ENCODE measurements at places on chromosomes 12 and 14.

DNA sequence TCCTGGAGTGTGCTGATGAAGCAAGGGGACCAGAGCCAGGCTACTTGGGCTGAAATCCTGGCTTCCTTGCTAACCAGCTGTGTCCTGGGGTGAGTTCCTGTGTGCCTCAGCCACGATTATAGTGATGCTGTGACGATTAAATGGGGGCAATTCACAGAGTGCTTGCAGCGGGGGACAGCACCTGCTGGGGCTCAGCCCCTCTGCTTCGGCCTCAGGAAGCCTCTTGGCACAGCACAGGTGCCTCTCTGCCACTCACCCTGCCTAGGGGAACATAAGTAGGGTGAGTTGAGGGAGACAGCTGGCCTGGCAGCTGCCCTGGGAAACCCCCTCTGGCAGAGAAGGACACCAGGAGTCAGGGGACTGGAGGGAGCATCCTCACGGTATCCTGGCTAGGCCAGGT lies 9.4 kb downstream of the KRT80 start:
- DNase-seq, result no peak

GRCh38 chr14:86541972-86542371 lies 1012.0 kb downstream of the FLRT2 start:
- no peak for DNase-seq

DNA sequence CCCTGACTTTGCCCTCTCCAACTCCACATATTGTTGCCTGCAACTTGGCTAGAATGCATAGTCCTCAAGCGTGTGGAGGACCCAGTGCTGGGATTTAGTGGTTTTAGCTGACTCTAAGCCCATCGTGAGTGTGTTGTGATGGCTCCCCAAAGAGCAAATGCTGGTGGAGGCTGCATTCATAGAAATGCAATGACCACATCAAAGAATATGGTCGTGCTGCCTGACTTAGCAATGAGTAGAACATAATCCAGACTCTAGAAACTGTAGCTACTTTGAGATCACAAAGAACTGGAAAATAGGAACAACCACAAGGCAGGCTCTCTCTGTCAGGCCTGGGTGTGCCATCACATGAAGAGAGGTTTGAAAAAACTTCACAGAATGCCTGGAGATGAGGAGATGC lies 1.3 kb downstream of the DYRK4 start:
- no peak for DNase-seq

DNA sequence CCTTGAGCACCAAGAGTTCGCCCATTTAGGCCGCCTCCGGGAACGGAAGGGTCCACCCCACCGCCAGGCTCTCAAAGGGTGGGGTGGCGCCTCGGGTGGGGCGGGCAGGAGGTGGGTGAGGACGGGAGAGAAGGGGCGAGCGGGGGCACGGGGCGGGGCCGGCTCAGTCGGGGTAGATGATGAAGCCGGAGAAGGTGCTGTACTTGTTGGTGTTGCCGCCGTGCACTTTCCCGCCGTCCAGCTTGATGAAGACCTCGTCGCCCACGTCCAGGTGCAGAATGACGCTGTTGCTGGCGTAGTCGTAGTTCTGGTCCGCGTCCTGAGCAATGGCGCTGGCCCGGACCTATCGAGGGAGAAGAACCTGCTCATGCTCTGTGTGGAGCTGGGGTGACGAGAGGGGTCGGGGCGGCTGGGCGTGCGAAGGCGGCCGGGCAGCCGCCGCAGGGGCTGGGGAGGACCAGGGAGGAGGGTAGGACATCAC lies 4.1 kb downstream of the C1QL4 start:
- DNase-seq, result no peak

DNA sequence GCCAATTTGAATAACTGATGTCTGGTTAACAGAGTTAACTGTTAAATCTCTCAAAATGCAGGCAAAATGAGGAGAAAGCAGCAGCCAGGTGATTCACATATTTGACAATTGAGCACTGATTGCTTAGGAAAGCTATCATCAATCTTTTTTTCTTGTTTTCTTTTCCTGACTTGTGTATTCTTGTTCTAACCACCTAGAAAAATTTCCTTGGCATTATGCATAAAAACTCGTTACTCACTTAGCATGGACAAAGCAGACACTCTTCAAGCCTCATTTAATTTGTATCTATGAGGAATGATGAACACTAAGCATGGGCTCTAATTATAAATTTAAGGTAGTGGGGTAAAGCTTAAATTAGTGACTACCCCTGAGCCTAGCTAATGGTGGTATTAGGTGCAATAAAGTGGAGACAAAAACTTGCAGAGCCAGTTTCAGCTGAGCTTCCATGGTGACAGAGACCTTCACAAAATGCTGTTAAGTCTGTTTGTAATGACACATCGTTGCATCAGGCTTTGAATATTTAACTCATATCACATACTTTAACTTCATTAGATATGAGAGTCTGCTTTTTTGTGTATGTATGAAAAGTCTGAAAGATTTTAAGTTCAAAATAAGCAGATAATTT lies 52.0 kb downstream of the RASSF9 start:
- no peak for DNase-seq

DNA sequence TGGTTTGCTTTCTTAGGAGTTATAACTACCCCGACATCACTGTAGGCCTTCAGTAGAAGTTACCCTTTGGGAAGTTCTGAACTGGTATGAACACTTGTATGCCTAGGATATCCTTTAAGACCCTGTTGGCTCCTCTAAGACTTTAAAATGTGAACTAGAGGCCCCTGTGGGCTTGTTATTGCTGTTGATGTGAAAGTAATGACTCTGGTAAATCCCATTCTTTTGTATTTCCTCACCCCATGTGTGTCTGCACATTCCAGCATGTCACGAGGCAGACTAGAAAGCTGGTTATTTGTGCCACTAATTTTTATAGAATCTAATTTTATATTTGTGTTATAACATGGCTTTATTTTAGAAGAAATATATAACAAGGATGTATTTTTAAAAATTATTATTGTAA lies 48.9 kb downstream of the SERPINA10 start:
- no peak for DNase-seq

GRCh38 chr12:104598342-104599271 lies 141.9 kb downstream of the CHST11 start:
- no peak for DNase-seq

- no peak for DNase-seq
Measured at GRCh38 chr14:101843038-101843437, 81.5 kb downstream of the PPP2R5C start.

DNA sequence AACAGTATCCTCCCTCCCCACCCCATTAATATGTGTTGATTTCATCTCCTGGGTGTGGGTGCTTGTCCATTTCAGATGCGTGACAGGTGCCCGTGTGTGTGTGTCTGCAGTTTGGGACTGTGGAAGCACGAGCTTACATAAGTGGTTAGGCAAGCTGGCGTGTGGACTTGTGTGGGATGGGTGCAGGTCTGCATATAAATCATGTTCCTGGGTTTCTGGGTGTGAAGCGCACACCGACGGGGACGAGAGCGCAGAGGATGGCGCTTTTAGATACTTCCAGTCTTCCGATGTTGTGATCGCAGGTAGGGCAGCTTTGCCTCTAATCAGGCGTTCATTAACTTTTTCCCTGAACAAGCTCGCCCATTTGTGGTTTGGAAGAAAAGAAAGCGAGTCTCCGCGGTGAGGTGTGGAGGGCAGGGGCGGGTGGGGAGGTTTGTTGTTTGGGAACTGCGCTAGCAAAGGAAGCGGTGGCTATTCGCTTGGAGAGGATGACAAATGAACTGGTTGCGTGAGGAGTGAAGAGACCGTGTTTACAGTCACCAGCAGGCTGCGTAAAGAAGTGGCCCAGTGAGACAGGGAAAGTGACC lies 865 bp downstream of the RGS6 start:
- no peak for DNase-seq

DNA sequence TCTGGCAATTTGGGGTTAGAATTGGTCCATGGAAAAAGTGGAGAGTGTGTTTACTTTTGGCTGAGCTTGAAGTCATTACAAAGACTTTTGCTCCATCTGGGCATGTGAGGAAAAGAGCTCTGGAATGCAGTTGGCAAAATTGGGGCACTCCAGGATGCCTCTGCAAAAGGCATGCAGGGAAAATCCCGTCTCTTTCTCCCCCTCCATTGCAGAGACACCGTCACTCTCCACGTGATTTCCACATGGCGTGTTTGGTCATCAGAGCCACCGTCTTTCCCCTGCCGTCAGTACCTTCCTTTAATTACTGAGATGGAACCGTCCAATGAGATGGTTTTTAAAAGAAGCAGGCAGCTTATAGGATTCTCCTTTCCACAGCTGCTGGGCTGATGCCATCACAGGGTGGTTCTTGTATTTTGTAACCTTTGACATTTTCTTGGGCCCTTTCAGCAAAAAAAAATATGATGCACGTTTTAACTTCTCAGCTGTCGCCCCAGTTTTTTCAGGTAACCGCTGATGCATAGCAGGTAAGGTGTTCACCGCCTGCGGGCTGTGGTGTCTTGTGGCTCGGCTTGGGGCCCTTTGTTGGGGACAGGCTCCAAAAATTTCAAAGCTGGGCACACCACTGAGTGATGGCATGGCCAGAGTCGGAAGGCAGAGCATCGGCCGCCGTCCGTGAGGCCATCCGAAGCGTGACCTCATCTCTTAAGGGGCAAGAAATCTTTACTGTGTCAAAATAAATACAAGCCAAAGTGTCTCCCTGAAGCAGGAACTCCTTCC lies 68.4 kb downstream of the CACNA1C start:
- DNase-seq, result no peak

GRCh38 chr14:59318908-59319307 lies 130.4 kb downstream of the DAAM1 start:
- DNase-seq, result no peak

DNA sequence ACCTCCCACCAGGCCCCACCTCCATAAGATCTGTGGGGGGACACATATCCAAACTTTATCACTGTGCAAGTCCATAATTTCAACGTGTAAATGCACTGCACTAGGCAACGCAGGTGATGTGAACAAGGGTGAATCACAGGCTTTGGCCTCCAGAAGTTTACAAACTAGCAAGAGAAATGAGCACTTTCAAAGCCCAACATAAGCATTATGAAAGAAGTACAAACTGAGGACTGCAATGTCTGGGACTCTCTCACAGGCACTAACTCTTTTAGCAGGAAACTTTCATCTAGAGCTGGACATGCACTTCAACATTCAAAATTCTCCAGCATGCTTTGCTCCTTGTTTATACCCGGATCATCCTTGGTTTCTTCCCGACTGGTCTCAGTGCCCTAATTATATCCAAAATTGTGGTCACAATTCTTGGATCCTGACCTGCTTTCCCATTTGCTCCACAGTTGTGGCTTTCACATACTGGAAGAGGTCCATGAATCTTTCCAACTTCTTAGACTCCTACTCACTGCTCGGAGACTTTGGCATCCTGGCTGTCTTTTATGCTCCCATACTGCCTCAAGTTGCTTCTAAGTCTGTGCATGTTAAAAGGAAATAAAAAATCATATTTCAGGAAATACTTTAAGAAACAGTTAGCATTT lies 44.9 kb upstream of the STRAP start:
- DNase-seq, result no peak

- DNase-seq, result no peak
Measured at GRCh38 chr12:57462912-57463253, 3.3 kb downstream of the GLI1 start.

GRCh38 chr14:100972118-100972897 lies 68.8 kb upstream of the RTL1 start:
- no peak for DNase-seq

GRCh38 chr12:92136965-92137721 lies 8.5 kb downstream of the BTG1 start:
- no peak for DNase-seq

GRCh38 chr14:52356025-52356424 lies 41.9 kb downstream of the PTGER2 start:
- DNase-seq, result no peak

DNA sequence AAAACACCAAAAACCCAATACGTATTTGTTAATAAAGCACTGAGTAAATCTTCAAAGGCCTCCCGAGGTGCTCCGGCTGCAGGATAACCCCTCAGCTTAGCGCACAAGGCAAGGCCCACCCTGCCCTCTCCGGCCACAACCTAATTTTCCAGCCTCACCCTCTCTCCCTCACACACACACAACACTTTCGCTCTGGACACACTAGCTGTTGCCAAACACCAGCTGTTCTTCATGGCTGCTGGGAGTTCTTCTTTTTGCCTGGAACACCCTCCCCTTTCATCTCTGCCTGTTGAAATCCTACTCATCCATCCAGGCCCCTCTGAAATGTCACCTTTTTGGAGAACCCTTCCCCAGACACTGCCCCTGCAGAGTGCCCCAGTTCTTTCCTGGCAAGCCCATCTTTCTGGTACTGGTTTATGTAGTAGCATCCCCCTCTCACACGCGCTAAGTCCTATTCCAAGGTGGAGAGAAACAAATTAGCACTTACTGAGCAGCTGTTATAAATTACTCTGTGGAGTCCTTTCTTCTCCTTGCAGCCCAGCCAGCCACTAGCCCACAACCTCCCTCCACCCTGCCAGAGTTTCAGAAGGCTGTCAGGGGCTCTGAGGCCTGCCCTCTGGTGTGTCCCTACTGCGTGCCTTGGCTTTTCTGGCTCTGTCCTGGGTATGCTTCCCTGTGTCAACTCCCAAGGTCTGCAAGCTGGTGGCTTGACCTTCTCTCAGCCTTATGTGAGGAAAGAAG lies 805 bp upstream of the CRACR2A start:
- no peak for DNase-seq

DNA sequence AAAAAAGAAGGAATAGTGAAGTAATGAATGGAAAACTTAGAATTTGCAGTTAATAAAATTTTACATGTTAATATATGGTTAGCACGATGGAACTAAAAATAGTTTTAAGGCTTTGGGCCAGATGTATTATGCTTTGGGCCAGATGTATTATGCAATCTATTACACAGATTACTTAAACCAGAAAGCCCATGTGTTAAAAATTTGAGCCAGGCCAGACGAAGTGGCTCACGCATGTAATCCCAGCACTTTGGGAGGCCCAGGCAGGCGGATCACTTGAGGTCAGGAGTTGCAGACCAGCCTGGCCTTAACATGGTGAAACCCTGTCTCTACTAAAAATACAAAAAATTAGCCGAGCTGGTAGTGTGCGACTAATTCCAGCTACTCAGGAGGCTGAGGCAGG lies 17.2 kb downstream of the IFT81 start:
- no peak for DNase-seq

GRCh38 chr12:55885113-55885512 lies 42.4 kb upstream of the MMP19 start:
- DNase-seq, result no peak

- no peak for DNase-seq
Measured at GRCh38 chr12:51675071-51675803, 84.2 kb downstream of the SCN8A start.

DNA sequence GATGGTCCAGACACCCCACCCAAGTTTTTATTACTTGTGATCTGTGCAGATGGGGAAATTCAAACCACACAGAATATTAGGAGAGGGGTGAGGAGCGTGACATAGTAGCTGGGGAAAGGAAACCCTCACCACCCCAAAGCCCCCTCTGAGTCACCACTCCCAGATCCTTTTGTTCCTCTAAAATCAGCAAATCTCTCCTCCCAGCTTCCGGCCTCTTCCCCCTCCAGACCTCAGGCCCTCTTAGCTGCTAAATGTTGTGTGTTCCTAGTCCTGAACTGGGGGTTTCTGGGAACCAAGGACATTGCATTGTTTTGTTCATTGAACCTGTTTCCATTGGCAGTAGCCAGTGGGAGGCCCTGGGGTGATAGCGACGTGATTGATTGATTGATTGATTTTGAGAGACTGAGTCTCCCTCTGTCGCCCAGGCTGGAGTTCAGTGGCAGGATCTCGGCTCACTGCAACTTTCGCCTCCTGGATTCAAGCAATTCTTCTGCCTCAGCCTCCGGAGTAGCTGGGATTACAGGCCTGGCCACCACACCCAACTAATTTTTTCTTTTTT lies 5.9 kb upstream of the ORAI1 start:
- DNase-seq, result no peak

GRCh38 chr12:24746006-24746671 lies 202.8 kb downstream of the BCAT1 start:
- no peak for DNase-seq

GRCh38 chr12:124322271-124322998 lies 27.5 kb downstream of the RFLNA start:
- DNase-seq, result no peak

GRCh38 chr12:82644896-82645295 lies 41.8 kb upstream of the TMTC2 start:
- no peak for DNase-seq

All from hypothalamus (tissue), 51 donors.